ENCODE measurements at places on chromosomes 7 and 10.

- DNase-seq = no peak
Measured at GRCh38 chr10:5840314-5841307, 27.4 kb upstream of the GDI2 start.

GRCh38 chr7:18808026-18808425 lies 309.4 kb downstream of the TWIST1 start:
- DNase-seq = no peak

DNA sequence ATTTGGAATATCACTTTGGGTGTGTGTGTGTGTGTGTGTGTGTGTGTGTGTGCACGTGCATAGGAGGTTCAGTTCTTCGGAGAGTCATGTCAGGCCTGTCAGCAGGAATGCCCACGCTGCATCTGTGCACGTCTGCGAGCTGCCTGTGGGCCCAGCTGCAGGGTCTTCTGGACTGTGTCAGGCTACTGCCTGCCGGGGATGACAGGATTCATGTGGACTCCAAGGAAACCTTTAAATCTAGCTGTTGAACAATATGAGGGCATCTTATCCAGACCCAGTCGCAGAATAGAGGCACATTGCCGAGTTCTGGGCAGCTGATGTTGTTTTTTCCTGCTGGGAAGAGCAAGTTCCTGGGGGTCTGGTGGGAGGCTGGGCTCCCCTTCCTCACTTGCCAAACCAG lies 19.0 kb downstream of the AQP1 start:
- no peak for DNase-seq

GRCh38 chr10:30254926-30255325 lies 94.2 kb downstream of the MTPAP start:
- no peak for DNase-seq

DNA sequence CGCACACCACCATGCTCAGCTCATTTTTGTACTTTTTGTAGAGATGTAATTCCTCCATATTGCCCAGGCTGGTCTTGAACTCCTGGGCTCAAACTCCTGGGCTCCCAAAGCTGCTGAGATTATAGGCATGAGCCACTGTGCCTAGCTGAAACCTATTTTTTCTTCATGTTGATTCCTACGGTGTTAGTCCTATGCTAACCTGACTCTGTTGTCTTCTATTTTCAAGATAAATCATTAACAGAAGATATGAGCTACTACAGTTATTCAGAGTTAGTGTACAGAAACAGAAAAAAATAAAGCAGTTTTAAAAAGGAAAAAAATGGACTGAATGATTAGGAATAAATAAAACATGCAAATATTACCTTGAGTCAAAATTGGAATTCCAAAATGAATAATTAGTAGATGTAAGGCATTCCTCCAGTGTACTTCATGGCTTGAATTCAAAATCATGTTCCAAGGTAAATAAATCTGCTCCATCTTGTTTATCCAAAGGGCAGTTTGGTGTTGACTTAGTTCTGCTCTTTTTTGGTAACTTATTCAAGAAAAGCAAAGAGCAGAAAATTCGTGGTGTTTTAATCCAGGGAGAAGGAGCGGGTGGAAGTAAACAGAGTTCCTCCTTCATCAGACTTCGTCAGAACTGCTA lies 185.8 kb downstream of the CACNB2 start:
- DNase-seq = no peak

DNA sequence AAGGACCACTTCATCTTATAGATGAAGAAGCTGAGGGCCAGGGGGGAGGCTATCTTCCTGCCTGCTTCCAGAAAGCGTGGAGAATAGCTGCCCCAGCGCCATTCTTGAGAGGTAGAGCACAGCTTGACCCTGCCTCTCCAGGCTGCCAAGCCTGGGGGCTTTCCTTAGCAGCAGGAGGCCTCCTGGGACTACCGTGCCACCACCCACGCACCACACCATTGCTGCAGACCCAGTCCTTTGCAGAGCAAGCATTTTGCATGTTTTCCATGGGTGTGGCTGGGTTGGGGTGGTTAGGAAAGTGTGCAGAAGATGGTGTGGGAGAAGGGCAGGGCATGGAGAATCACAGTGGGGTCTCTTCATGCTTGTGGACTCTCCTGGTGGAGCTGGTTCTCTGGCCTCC lies 64.9 kb downstream of the TBXAS1 start:
- no peak for DNase-seq

- no peak for DNase-seq
Measured at GRCh38 chr10:132362151-132362611, 30.2 kb downstream of the LRRC27 start.

DNA sequence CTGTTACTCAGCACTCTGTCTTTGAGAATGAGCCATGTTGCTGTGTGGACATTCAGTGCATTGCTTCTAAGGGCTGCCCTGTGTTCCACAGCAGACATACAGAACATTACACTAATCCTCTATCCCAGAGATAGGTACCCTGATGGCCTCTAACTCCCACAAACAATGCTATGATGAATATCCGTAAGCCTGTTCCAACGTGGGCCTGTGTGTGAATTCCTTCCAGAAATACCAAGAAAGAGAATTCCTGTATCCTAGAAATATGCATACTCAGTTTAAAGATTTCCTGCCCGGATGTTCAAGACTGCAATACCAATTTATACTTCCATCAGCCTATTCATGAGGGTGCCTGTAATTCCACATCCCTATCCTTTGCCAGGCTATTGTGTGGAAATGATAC lies 21.3 kb upstream of the ST8SIA6 start:
- DNase-seq = no peak

GRCh38 chr7:95594185-95594584 lies 2.1 kb downstream of the PDK4 start:
- DNase-seq = no peak

DNA sequence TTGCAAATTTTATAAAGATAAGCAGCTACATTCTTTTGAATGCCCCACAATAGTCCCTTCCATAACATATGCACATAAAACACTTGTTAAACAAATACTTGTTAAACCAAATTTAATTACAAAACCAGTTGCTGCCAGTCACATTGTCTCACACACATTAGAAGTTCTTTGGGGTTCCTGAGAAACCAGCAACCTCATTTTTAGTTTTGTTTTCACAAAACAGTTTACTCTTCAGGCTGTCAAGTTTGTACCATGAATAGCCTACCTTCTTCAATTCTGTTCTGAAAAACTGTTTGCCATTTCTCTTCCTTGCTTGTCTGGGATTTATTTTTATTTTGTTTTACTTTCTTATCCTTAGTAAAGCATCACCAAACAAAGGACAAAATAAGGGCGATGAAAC lies 176.5 kb upstream of the PHF14 start:
- DNase-seq = no peak

GRCh38 chr7:92461027-92462003 lies 14.0 kb downstream of the GATAD1 start:
- DNase-seq = no peak

All from fibroblast of skin of left quadriceps (primary cell).